ENCODE measurements at places on chromosomes 16 and 17.

DNA sequence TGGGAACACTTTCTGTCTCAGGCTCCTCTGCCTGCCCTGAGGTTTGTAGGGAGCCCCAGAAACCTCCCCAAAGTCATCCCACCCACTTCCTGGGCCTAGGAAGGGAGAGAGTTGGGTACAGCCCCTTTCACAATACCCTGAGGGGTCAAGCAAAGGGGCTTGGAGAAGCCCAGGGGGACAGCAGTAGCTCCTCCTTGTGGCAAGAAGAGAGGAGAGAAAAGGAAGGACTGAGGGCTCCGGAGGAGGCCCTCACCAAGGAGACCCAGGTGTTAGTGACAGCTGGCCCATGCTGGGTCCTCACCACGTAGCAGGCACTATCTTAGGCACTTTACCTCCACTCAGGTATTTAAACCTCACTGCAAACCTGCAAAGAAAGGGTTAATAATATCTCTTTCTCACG lies 112.8 kb downstream of the IRX5 start:
- no peak for DNase-seq

DNA sequence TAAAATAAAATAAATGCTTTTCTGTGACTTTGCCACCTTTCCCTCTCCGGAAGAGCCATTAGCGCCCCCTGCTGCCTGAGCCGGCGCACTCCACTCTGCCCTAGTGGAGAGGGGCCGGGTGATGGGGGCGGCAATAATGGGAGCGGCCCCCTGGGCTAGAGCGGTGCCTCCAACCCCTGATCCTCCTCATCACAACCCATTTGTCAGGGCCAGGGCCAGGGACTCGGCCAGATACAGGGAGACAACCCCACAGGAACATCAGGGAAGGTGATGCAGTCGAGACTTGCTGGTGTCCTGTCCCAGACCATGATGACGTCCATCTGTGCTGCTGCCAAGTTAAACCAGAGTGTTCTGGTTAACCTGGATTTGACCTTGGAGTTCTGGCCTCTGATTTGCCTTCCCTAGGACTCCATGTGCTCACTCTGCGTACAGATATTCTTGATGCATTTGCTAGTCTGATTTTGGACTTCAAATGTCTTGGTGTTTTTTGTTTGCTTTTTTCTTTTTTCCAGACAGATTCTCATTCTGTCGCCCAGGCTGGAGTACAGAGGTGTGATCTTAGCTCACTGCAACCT lies 46.1 kb upstream of the BPTF start:
- DNase-seq, result peak; percentile 8

- no peak for DNase-seq
These were observed 42.1 kb downstream of the RANBP10 start for GRCh38 chr16:67764158-67764667.

- no peak for DNase-seq
These were observed 136.4 kb downstream of the SPECC1 start for GRCh38 chr17:20145567-20145966.

DNA sequence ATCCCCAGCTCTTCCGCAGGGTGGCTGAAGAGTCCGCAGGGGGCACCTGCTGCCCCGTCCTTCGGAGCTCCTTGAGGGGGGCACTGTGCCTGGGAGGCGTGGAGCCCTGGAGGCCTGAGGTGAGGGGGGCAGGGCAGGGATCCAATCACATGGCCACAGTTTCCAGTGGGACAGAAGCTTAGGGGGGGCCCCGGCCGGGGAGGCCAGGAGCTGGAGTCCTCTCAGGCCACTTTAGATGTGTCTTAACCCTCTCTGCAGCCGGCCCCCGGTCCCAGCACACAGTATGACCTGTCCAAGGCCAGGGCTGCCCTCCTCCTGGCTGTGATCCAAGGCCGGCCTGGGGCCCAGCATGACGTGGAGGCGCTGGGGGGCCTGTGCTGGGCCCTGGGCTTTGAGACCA lies 10.8 kb downstream of the ZNF213 start:
- no peak for DNase-seq

GRCh38 chr16:7548796-7549318 lies 216.2 kb downstream of the RBFOX1 start:
- DNase-seq, result no peak

DNA sequence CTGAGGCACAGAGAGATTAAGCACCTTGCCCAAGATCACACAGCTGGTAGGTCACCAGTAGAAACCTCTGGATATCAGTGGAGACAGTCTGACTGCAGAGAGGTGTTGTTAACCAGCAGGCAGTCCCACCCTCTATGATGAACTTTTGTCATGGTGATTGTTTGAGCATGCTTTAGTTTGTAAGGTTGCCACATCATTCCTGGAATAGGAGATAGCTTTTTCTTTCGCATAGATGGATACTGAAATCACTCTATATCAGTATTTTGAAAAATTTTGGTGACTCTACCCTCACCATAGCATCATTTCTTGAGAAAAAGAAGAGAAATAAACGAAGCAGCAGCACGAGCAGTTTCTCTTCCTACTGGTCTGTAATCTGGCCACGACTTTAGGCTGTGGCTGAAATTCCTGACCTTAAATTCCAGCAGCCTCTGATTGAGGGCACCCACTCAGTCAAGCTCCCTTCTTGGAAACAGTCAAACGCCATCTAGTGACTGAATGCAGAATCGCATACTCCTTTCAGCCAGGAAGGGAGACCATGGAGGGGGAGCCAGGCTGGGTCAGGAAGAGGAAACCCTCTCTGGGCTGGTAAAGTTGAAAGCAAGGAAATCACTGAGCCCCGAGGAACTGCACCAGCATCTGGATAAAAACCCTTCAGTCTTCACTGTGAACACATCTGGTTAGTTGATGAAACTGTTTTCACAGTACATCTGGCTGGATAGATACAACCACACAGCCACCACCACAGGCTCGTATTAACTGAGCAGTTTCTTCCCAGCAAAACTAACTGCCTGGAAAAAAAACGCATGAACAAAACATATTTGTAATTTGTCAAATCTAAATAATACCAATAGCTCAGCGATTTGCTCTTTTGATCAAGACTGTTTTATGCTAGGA lies 108.5 kb upstream of the XYLT1 start:
- DNase-seq, result peak; percentile 20

GRCh38 chr16:67966549-67967182 lies 1.8 kb downstream of the SLC12A4 start:
- DNase-seq, result no peak

DNA sequence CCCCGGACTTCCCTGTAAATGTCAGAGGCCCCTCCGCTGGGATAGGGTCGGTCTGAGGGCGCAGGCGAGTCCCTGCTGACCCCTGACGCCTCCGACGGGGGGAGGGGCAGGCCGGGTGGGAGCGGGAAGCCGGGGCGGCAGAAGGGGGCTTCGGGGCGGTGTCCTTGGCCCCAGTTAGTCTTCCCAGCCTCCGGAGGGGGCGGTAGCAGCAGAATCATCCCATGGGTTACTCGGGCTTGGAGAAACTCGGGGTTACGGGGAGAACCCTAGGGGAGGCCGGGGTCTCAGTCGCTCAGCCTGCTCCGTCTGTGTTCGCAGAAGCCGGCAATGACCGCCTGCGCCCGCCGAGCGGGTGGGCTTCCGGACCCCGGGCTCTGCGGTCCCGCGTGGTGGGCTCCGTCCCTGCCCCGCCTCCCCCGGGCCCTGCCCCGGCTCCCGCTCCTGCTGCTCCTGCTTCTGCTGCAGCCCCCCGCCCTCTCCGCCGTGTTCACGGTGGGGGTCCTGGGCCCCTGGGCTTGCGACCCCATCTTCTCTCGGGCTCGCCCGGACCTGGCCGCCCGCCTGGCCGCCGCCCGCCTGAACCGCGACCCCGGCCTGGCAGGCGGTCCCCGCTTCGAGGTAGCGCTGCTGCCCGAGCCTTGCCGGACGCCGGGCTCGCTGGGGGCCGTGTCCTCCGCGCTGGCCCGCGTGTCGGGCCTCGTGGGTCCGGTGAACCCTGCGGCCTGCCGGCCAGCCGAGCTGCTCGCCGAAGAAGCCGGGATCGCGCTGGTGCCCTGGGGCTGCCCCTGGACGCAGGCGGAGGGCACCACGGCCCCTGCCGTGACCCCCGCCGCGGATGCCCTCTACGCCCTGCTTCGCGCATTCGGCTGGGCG lies 542 bp downstream of the GUCY2D start:
- no peak for DNase-seq

GRCh38 chr17:78774956-78775571 lies 7.0 kb downstream of the CYTH1 start:
- DNase-seq, result peak; percentile 33

- DNase-seq, result no peak
These were observed 22.9 kb upstream of the CORO6 start for GRCh38 chr17:29645515-29646051.

DNA sequence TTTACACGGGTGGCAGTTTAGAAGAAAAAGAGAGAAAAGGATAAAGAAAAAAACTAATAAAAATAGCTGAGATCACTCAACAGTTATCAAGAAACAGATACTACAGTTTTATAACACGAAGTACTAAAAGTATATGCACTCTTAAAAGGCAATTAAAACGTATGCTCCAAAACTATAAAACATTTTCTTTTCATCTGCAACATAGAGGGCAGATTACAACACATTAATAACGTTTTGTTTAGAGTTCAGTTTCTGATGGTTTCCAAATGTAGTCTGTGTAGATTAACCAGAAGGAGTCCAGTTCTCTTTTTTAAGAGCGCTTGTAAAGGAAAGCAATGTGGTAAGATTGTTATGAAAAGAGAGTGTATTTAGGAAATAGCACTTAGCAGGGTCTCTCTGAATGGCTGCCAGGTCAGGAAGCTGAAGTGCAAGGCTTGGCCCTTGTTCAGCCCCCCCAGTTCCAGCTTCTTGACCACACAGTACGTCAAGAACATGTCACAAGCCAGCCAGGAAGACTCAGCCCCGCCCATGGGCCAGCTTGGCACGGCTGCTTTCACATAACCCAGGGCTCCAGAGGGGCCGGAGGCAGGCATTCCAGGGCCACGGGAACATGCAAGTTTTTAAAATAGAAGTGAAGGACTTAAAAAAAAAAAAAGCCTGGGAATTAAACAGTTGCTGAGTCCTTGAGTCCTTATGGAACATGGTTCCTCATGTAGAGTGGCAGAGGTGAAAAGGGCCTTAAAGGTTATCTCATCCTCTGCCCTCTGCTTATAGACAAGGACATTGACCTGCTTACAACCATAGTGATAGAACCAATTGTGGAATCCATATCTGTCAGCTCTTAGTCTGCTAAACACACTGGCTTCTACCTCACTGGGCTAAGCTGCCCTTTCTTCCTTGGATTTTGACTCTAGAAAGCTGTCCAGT lies 147.4 kb upstream of the TBX2 start:
- DNase-seq, result peak; percentile 5

GRCh38 chr16:86768999-86769398 lies 190.7 kb downstream of the FOXL1 start:
- DNase-seq, result no peak

- DNase-seq, result no peak
These were observed 790 bp downstream of the NCBP3 start for GRCh38 chr17:3845291-3845620.

DNA sequence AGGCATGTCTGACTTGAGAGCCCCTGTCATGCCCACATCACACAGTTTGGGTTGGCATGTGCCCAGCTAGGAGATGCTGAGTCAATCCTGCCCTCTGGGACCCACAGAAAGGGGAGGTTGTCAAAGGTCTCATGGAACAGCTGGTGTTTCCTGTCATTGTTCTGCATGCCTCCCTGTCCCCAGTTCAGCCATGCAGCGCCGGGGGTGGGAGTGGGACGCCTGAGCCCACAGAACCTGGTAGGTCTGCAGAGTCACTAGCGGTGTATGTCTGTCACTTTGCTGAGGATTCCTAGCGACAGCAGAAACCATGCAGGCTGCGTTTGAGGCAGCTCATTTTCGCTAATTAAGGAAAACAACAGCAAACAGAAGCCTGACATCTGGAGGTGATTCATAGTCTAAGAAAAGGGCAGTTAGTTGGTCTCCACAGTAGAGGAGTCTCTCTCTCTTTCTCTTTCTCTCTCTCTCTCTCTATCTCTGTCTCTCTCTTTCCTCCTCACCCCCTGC lies 19.6 kb upstream of the CCL1 start:
- DNase-seq, result no peak

- DNase-seq, result no peak
These were observed 23.0 kb downstream of the ATF7IP2 start for GRCh38 chr16:10408824-10409381.

- DNase-seq, result no peak
These were observed 5.6 kb upstream of the TMEM88 start for GRCh38 chr17:7849130-7849750.

GRCh38 chr17:751269-752001 lies 629 bp downstream of the GEMIN4 start:
- DNase-seq, result no peak

GRCh38 chr17:33436321-33436720 lies 143.2 kb upstream of the ASIC2 start:
- no peak for DNase-seq

DNA sequence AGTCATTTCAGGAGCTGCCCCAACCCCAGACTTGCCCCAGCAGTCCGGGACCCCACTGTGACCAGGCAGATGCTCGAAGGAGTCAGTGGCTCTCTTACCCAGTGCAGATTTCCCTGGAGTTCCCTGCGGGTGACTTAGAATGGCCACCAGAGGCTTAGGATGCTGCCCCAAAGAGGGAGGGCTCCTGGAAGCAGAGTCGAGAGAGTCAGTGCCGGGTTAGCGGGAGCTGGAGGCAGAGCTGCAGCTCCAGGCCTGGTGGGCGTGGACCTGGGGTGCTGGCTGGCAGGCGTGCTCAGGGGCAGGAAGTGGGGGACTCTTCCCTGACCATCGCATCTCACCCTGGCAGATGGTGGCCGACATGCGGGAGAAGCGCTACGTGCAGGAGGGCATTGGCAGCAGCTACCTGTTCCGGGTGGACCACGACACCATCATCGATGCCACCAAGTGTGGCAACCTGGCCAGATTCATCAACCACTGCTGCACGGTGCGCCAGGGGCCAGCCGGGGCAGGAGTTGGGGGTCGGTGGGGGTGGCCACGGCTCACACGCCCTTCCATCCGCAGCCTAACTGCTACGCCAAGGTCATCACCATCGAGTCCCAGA lies 1.6 kb upstream of the HSD3B7 start:
- no peak for DNase-seq

GRCh38 chr16:55703003-55704001 lies 47.5 kb downstream of the SLC6A2 start:
- DNase-seq, result no peak

DNA sequence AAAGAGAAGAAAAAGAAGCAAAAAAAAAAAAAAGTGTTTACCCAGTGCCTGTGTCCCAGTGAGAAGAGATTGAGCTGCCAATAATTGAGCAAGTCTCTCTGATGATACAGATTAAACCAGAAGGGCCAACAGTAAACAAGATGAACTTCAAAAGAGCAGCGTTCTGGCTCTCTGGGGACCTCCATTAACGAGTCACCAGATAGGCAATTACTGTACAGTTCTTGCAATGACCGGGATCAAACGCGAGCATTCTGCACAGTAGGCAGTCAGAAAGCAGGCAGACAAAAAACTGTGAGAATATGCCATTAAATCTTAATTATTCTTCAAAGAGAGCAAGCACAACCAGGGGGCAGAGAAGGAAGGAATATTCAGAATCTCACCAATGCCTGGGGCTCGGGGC lies 626.1 kb downstream of the TMEM114 start:
- no peak for DNase-seq

- no peak for DNase-seq
These were observed 58.0 kb downstream of the ASIC2 start for GRCh38 chr17:33234930-33235685.

GRCh38 chr16:8822403-8822802 lies 24.8 kb downstream of the PMM2 start:
- no peak for DNase-seq

- DNase-seq, result no peak
These were observed 76.9 kb upstream of the CNEP1R1 start for GRCh38 chr16:49947907-49948678.

- DNase-seq, result no peak
These were observed 57.7 kb upstream of the ACSF3 start for GRCh38 chr16:89035669-89036570.
